ENCODE measurements at places on chromosomes 2 and 18. TPM values are rescaled to one million over a fixed set of nuclear protein-coding genes. Genes with fewer than 3 reads are reported as not detected.

Gene RAB17
- 3.2 TPM for total RNA-seq

Gene CFAP221
- 0.79 TPM for total RNA-seq

Gene CFC1B
- not detected for total RNA-seq

Gene CYP27A1
- total RNA-seq, result 7.9 TPM
